ENCODE measurements at places on chromosomes 1 and 21.

- DNase-seq: peak; percentile 82
Observed at GRCh38 chr1:246699095-246699735, 25.0 kb upstream of the SCCPDH start.

DNA sequence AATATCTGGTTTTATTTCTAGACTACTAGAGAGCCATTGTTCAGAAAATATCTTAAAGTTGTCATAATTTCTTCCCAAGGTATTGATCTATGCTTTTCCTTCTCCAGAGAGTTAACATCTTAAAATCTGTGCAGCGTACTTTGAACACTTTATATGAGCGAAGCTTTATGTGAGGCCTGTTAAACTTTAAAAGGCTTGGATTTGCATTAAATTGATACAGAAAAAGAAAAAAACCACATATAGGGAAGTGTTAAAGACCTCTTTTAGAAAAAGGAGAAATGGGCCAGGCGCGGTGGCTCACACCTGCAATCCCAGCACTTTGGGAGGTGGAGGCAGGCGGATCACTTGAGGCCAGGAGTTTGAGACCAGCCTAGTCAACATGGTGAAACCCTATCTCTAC lies 59.2 kb upstream of the MORC3 start:
- no peak for DNase-seq

DNA sequence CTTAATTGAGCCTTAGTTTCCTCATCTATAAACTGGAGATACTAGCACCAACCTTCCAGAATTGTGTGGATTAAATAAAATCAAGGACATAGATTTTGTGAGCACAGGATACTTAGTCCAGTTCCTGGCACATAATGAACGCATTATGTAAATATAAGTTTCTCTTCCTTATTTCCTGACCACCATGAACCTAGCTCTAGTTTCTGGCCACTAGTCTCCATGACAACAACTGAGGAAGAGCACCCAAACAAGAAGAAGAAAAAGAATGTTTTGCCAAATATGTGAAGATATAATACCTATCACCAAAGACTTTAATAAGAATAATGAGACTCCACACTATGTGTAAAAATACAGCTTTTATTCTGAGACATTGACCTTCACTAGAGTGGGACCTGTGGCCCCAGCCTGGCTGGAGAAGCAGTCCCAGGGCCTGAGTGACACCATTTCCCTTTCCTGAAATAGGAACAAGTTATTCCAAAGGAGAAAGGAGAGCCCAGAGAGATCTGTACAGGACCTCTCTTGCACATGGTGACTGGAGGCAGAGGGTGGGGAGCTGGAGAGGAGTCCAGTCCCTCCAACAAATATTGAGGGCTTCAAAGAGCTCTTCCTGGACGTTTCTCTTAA lies 940 bp upstream of the USF1 start:
- no peak for DNase-seq

- no peak for DNase-seq
Observed at GRCh38 chr1:37415611-37416244, 58.7 kb upstream of the ZC3H12A start.

GRCh38 chr1:47514229-47514628 lies 76.4 kb downstream of the FOXD2 start:
- no peak for DNase-seq

- DNase-seq: no peak
Observed at GRCh38 chr1:91889717-91890459, 3.9 kb upstream of the TGFBR3 start.

GRCh38 chr1:19203440-19203839 lies 6.6 kb downstream of the UBR4 start:
- no peak for DNase-seq

- peak; percentile 39 for DNase-seq
Observed at GRCh38 chr1:110615548-110616130, 9.5 kb upstream of the KCNA2 start.

DNA sequence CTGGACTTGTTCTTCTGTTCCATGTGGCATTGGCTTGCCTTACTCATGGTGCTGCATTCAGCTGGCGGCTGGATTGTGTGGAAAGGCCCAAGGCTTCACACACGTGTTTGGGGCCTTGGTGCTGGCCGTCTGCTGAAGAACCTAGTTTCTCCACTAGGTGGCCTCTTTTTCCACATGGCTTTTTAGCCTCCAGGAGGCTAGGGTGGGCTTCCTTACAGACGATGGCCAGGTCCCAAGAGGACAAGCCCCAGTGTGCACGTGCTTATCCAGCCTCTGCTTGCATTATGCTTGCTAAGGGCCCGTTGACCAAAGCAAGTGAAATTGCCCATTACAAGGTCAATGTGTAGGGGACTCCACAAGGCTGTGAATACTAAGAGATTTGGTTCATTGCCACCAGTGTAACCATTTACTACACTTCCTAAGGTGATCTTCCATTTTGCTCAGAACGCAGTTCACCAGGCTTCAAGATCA lies 47.5 kb upstream of the FOXO6 start:
- DNase-seq: no peak

GRCh38 chr1:231814521-231814920 lies 187.9 kb downstream of the DISC1 start:
- DNase-seq: no peak

- no peak for DNase-seq
Observed at GRCh38 chr21:43696214-43696613, 22.7 kb upstream of the PDXK start.

DNA sequence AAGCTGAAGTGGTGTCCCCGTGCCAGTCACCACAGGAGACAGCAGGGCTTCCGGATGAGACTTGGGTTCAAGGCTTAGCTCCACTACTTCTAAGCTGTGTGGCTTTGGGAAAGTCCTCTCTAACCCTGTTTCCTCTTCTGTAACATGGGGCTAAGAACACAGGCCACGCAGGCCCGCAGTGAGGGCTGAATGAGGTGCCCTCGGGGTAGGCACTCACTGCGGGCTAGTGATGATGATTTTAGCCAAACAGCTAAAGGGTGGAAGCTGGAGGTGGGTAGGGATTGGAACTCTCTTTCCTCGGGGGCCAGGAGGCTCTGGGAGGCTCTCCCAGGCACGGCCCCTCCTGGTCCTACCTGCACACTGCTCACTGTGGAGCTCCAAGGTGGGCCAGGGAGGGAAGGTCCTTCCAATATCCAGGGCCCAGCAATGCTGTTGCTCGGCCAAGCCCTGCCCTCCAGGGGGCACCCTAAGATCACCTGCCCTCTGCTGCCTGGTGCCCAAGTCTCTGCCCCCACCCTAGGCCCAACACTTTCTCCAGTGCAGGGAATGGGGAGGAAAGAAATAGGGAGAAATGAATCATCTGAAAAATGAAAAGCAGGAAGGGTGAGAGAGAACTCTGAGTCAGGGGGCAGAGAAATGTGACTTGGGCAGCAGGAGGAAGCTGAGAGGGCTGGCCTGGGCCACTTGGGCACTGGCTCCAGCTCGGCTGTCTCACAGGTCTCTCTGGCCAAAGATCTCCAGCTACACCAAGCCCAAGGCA lies 19.2 kb upstream of the EVA1B start:
- DNase-seq: no peak

- no peak for DNase-seq
Observed at GRCh38 chr1:195608883-195609282, 999.4 kb downstream of the KCNT2 start.

DNA sequence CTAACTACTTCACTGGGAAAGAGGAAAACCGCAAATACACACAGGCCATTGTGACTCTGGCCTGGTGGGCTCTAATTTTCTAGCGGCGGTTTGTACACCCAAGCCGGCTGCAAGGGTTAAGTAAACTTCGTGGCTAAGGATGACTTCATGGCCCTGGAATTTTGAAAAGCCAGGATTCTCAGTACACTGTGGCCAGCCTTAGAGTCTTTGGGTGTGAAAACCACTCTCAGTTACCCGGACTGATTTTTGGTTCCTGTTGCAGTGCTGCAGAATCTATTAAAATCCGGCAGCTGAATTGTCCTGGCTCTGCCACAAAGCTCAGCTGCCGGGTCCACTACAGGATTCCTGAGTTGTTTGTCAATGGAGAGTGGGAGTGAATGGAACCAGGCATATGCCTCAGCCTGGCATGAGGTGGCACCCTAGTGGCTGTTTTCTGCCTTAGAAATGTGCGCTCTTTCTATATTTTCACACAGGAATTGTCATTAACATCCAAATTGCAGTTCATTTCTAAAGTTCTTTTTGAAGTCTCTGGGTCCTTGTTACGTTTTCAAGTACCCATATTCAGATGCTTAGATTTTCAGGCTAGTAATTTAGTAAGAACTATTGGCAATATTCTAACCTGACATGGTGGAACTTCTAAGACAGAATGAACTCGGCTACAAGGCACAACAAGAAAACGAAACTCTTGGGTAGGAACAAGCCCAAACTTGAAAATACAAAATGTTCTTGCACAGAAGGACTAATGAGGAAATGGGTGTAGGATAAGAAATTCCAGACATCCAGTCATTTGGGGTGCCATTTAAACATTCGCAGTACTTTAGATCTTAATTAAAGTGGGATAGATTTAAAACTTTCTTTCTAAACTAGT lies 255.9 kb downstream of the NFIA start:
- peak; percentile 34 for DNase-seq

GRCh38 chr1:93559045-93559444 lies 111.1 kb downstream of the FNBP1L start:
- no peak for DNase-seq

DNA sequence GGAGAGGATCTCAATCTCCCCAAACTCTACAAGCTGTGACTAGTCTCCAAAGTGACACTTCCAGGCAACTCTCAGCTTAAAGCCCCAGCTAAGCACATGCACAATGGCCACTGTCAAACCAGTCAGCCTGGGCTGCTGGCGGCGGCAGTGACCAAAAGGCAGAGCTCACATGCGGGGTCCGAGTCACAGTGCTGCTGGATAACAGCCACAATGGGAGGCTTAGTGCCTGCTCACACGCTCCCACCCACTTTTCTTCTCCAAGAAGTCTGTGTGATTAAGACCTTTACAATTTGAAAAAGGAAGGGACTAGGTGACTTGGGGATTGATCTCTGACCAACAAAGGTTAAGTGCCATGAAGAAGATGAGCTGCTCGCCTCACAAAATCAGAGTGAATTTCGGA lies 16.8 kb downstream of the RIPK4 start:
- no peak for DNase-seq

DNA sequence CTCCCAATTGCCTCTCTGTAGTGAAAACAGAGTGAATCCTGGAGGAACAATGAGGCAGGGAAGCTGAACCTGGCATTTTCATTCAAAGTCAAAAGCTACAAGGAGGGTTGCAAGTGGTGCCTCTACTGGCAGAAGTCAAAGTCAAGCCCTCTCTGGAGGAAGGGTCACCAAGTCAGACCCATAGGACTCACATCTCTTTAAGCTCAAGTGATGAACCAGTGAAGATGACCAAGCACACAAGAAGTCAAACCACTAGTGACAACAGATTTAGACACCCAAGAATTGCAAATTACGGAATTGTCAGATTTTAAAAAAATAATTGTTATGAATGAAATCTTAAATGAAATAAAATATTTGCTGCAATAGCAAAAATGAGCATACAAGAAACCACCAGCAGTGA lies 81.1 kb upstream of the ATP1B1 start:
- no peak for DNase-seq

All from NCI-H2081 treated with DMSO at 0.1 percent for 48 hours (cell line).